Stimulated activated naive B cell treated with anti-CD40 and anti-IgM and Interleukin-4, amounts not matched to agents 10 μg/mL and 1 μg/mL and 100 μg/mL, for 72 hours (primary cell): ENCODE measurements at places on chromosomes 12 and 14.

DNA sequence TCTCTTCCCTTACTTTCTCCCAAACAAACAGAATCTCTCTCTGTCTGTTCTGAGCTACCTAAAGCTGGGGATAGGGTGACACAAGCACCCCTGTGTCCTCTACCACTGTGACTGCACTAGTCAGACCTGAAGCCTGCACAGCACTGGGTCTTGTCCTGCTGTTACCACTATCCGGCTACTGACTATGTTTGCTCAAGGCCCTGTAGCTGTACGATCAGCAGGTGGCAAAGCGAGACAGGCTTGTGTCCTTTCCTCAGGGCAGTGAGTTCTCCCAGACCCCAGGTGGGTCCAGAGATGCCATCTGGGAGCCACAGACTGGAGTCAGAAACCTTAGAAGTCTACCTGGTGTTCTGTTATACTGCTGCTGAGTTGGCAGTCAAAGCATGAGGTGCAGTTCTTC lies 116.4 kb downstream of the NUBPL start:
- no peak for DNase-seq

DNA sequence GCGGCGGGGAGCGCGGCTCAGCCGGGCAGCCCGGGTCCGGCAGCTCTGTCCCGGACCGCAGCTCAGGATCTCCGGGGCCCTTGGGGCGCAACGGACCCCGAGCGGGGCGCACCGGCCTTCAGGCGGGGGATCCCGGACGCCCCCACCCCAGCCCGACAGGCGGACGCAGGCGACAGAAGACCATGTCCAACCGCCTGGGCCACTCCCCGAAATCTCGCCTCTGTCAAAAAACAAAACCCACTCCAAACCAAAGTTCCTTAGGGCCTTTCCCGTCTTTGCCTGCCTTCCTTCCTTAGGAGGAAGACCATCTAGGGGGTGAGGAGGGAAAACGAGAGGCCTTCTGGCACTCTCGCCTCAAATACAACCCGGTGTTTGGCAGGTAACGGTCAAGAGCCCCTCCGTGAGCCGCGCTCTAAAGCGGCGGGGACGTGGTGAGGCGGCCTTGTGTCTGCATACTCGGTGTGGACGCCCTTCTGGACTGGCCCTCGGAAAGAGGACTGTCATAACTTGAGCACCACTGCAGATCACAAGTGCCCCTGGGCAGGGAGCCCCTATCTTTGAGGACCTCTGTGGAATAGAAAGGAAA lies 604 bp downstream of the HCFC2 start:
- no peak for DNase-seq

GRCh38 chr12:12507121-12507520 lies 55.5 kb downstream of the DUSP16 start:
- DNase-seq, result no peak

DNA sequence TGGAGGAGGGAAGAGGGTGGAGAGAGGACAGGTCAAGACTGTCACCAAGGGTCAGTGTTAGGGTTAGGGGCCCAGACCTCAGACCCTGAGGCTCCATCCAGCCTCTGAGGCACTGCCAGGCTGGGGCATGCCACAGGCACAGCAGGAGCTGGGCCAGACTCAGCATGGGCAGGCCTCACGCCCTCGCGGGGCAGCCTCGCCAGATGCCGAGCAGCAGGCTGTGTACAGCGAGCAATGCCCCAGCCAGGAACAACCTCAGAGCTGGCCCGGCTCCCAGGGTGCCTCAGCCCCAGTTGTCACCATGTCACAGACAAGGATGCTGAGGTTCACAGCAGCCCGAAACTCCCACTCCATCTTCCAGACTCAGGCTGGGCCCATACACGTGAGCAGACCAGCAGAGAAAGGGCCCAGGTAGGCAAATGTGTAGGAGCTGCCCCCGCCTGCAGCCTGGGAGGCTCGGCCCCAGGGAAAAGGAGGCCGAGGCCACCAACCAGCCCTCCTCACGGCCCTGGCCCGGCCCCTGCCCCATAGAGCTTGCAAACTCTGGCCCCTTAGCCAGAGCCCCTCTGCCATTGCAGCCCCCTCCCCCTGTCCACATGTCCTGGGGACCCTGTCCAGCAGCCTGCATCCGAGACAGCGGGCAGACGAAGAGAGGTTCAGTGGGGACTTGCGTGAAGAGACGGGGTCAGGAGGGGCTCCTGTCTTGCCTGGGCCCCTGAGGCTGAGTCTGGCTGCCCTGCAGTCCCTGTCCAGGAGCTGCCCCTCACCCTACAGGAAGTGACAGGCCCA lies 7.5 kb downstream of the C14orf180 start:
- no peak for DNase-seq

GRCh38 chr12:94762943-94763342 lies 112.6 kb upstream of the TMCC3 start:
- DNase-seq, result no peak

- DNase-seq, result no peak
Observed at GRCh38 chr12:51907083-51907855, at the start of gene ACVRL1. Gene ACVRL1, plus strand, starts transcription at chr12:51907504. Its CDS starts 4,971 bp downstream, at chr12:51912475.

- DNase-seq, result no peak
Observed at GRCh38 chr12:8655421-8655820, 7.2 kb downstream of the MFAP5 start.

DNA sequence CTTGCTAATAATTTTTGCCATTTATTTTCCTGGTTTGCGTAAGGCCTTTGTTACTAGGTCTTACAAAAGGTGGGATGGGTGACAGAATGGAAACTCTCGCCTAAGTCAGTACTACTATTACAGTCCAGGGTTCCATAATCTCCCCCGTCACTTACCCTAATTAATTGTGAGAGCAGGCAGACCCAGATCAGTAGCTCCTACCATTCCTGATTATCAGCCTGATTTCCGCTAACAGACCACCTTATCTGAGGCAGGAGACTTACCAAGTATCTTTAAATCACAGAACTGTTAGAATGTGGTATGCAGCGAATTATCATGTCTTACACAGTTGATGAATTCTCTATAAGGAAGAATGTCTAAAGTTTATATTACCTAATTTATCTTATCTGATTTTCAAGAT lies 234.7 kb downstream of the FOXN3 start:
- no peak for DNase-seq

DNA sequence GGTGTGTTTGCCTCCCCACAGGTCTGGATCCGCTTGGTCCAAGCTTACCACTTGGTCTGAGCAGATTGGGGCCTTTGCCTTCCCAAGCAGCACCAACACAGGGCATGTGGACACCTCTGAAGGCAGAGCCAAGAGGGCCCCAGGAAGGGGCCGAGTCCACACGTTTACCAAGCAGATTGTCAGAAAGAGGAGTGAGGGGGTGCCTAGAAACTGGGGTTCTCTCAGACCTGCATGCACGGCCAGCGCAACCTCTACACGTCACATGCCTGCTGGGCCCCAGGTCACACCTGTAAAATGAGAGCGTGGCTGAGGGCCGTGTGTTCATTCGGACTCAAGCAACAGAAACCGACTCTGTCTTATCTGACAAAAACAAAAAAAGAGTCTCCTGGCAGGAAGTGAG lies 96.9 kb downstream of the PAPOLA start:
- DNase-seq, result no peak

GRCh38 chr12:76187177-76187576 lies 102.7 kb upstream of the NAP1L1 start:
- DNase-seq, result no peak
